ENCODE measurements at places on chromosomes 2 and 18.
A peak's percentile ranks its signal among the peaks of the same experiment; 100 is the strongest.

DNA sequence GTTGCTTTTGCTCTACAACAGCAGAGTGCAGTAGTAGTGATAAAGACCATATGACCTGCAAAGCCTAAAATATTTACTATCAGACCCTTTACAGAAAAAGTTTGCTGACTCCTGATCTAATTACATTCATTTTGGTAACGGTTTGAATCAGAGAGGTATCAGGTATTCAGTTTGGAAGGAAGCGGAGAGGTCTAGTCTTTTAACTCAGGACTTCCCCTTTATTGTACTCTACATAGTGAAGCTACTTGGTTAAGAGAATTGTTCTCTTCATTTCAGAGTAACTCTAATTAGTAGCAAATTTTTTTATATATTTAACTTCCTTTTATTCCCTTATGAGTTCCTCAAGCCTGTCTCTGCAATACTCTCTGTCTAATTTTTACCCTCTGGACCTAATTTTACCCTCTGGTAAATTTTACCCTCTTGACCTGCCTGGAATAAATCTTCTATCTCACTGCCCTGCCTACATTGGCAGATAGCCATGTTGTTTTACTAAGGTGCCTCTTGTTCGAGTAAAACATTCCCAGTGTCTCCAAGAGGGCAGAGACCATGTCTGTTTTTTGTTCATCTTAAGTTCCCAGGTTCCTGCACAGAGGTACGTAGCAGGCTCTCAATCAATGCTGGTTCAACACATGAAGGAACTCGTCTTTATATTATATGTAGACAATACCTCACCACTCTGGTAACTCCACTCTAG is 170.6 kb downstream of the DNAH6 start:
- DNase-seq = no peak

GRCh38 chr18:51655327-51655698 is 457.8 kb upstream of the MEX3C start:
- DNase-seq = no peak

DNA sequence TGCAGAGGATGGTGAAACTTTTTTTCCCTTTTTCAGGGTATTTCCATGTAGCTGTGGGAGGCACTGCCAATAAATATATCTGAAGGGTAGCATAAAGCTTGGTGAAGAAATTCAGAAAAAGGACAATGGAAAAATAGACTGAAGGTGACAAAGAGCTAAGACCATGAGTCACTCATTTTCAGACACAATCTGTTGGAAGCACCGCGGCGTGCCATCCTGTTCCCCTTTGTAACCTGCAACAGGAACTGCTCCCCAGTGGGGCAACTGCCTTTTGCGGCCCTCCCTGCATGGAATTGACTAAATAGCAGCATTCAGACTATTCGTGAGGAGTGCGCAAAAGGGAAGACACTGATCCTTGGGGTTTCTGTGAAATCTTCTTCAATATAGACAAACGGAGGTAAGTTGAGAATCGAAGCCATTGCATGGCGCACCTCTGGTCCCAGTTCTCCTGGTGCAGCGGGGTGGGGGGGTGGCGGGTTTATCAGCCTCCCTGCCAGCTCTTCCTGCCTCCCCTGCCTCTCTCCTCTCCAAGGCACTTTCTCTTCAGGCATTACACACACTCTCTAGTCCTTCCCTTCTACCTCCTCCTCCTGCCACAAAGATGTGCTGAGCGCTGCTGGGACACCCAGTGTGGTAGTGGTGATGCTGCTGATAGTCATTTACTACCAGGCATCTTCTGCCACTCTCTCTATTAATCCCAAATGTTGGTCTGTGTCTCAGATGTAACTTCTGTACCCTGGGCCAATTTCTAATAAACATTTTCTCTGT is 126.2 kb upstream of the TMEM200C start:
- no peak for DNase-seq

DNA sequence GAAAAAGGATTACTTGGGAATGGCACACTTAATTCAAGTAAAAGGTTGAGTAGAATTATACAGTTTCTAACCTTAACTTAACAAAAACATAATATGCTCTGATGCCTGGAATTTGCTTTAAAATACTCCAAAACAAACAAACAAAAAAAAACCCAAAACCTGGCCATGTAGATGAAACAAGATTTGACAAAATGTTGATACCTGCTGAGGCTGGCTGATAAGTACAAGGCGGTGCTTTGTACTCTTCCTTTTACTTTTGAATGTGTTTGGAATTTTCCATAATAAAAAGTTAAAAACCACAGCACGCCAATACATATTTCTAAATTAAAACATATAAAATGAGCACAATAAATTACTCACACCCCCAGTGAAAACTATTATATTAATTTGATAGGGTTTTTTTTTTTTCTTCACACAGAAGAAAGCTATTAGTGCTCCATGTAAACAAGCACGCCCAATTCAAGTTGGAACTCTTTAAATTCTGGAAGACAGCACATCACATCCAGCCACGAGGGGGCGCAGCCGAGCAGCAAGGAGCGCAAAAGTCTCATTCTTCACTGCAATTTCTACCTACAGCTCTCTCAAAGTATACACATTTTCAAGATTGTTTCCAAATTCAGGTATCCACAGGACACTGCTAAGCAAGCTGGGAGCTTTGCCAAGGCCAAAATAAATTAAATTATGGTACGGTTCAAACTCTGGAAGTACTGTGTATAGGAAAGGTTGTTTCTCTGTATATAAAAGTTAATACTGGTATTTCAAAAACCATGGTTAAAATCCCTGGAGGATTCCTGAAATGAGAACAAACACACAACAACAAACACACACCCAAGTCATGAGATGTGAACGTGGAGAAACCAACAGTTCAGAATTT is 7.5 kb downstream of the SERTAD2 start:
- DNase-seq = peak; percentile 65

DNA sequence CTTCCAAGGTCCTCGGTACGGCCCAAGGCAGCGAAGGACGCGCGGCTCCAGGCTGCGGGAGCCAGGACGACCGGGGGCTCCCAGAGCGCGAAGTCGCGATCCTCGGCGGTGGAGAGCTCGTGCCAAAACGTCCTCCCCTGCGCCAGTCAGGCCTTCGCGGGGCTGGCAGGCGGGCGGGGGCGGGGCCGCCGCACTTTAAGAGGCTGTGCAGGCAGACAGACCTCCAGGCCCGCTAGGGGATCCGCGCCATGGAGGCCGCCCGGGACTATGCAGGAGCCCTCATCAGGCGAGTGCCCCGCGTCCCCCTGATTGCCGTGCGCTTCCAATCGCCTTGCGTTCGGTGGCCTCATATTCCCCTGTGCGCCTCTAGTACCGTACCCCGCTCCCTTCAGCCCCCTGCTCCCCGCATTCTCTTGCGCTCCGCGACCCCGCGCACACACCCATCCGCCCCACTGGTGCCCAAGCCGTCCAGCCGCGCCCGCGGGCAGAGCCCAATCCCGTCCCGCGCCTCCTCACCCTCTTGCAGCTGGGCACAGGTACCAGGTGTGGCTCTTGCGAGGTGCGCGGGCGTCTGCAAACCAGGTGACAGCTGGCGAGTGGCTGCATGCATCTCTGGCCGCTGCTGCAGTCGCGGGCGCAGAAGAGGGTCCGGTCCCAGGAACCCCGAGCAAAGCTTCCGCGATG is at the start of gene CIDEA:
Gene CIDEA, plus strand, starts transcription at position 226 of the 684 bp plus-strand sequence. Its CDS starts 23 bp downstream, at position 249.
- DNase-seq = no peak

- DNase-seq = no peak
Observed at GRCh38 chr2:43459446-43460173, 136.2 kb downstream of the THADA start.

DNA sequence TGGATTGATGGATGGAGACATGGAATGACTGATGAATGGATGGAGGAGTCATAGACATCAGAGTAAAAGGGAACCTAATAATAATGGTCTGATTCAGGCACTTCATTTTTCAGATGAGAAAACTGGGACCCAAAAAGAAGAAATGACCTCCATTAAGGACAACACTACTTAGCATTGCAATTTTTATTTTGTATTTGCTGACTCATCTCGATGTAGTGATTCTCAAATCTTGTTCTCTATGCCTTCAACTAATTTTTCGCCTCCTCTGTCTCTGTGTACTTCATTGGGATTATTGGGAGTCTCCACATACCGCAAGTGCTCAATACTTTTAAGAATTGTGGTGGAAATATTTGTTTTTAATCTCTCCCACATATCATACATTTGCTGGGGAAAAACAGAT is 446.2 kb upstream of the FSHR start:
- DNase-seq = no peak

DNA sequence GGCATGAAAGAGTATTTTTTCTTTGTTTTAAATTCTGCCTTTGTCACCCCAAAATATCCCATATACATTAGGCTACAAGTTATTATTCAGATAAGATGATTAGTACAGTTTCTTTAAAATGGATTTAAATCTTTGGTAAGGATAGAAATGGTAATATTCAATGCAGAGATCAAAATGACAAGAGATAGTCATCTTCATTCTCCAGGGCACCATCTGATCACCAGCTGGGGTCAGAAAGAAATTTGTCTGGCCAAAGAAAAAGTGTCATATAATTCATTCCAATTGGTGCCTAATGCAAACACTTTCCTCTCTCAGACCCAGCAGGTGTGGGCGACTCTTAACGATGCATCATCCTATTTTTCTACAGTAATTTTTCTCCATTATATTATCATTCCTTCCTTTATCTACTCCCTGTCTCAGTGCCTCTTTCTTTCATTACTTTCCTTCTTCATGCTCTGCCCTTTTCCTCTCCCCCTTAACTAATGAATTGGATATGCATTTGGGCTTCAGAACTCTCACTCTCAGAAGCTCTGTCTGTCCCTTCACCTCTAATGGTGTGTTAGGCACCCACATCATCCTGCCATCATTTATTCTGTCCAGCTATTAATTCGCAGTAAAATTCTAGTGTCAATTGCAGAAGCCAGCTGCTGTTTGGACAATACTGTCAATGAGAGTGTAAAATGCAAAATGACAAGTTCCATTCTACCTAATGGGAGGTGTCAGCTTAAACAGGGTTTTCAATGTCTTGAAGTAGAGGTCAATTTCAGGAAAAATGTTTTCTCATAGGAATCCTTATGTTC is 570.5 kb downstream of the TDRD15 start:
- DNase-seq = no peak

DNA sequence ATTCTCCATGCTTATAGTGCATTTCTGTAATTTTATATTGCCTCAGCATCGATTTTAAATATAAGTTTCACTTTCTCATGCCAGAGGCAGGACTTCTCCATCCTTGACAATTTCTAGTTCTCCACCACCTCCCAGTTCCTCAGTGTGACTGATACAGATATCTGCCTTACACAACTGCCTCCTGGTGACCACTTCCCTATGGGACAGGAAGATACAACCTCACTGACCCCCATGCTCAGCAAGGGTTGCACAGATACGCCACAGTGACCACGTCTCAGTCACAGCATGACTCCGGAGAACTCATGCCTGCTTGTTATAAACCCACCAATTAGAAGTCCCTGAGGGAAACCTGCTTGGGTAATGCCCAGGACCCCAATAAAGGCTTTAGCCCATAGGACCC is 284.0 kb upstream of the MC4R start:
- no peak for DNase-seq

DNA sequence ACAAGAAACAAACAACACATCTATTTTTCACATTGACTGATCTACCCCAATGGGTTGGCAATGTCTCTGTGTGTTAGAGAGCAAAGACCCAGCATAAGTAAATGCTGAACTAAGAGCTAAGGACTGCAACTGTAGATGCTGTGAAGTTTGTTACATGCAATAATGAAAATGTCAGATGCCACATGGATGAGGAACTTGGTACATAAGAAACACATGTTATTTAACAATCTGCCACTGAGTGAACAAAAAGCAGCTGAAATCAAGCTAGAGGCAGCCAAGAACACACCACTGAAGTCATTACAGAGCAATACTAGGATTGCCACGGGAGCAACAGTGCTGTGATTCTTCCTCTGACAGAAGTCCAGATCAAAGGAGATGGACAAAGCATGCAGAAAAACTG is 389.4 kb downstream of the CDH2 start:
- DNase-seq = no peak

DNA sequence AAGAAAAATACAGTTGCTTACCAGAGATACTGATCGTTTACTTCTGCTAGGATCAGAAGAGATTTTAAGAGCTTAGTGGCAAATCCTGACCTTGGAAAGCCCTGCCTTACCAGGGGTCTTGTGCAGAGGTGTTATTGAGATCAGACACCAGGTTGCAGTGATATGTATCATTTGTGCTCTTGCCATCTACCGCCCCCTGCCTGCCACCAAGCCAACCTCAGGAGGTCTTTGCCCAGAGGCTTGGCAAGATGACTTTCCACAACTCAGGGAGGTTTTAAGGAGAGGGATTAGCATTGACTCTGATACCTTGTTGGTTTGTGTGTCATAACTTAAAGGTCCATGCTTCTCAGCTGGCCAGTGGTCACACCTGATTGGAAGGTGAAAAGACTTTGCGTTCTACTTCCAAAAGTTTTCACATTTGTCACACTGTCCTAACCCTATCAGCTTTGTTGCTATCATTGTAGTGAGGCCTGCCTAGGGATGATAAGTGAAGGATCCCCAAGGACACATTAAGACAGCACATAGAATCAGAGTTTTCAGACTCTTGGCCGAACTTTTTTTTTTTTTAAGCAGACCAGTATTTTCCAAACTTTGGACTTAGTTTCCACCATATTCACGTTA is 46.2 kb upstream of the MGAT5 start:
- DNase-seq = peak; percentile 44

DNA sequence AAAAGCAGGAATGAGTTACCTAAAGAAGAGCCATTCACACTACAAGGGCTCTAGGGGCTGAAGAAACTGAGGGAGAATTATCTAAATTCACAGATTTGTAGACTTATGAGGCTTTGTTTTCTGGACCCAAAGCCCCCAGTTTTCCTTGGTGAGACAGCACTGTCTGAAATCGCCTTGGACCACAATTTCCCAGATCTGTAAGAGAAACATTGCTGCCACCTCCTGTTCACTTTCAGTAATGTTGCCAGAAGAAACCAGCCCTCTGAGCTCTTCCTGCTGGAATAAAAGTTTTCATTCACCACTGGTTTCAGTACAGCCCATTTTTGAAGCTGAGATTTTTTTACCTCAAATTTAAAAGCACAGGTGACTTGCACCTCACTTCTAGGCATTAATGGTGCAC is 169.2 kb downstream of the CDH20 start:
- peak; percentile 64 for DNase-seq

DNA sequence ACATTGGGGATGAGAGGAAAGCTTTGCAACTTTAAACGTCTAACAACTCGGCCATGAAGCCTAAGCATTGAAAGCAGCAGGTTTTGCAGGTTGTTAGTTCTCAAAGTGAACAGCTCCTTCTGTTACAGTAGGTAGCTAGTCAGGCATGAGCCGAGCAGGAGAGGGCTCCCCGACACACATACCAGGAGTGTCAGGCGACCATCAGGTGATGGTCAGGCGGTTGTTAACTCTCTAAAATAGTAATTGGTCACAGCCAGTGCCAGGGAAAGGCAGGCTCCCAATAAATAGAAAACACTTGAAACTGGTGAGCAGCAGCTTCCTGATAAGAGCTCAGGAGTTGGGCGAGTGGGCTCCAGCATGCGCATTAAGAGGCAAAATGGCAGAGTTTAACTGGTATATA is 53.5 kb upstream of the DAPL1 start:
- DNase-seq = no peak

- DNase-seq = no peak
Observed at GRCh38 chr2:157228946-157229345, 28.6 kb upstream of the GALNT5 start.

GRCh38 chr2:79717364-79718007 is 204.6 kb downstream of the CTNNA2 start:
- no peak for DNase-seq

All from NCI-H1694 treated with DMSO at 0.1 percent for 48 hours (cell line).